Testis (tissue), 5 donors: ENCODE measurements at places on chromosomes 6 and 20. TPM values are rescaled to one million over a fixed set of nuclear protein-coding genes. Genes with fewer than 3 reads are reported as not detected.

DNA sequence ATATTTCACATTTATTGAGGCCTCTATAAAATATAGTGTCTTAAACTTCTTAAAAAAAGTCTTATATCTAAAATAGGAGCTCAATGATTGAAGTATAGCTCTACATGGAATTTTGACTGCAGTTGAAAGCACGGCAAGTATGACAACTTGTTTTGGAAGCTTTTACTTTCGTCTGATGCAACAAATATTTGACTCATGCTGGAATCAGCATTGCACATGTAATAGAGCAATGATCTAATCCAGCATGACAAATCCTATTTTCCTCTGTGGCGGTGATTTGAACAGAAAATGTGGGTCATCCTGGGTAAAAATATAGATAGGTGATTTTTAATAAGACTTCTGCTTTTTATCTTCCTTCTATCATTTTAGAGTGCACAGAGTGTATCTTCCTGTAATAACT is 111.6 kb downstream of the TINAG start:
- H3K4me1 ChIP-seq, result no peaks in the 10 kb centered on the region
- H3K27me3 ChIP-seq, result no peaks in the 10 kb centered on the region
- no peak overlapping the region for H3K27ac ChIP-seq
- DNase-seq, result no peak
- H3K36me3 ChIP-seq, result no peaks in the 10 kb centered on the region
- H3K4me3 ChIP-seq, result no peak overlapping the region

GRCh38 chr6:11414176-11414963 is 123.2 kb upstream of the TMEM170B start:
- H3K36me3 ChIP-seq, result no peaks in the 10 kb centered on the region
- DNase-seq, result no peak
- peaks cover 4% of the 10 kb centered on the region for H3K4me1 ChIP-seq
- no peak overlapping the region for H3K27ac ChIP-seq

GRCh38 chr6:66865771-66866170 is 1158.7 kb upstream of the EYS start:
- H3K27ac ChIP-seq, result no peak overlapping the region
- H3K4me3 ChIP-seq, result no peak overlapping the region
- no peaks in the 10 kb centered on the region for H3K4me1 ChIP-seq
- H3K36me3 ChIP-seq, result no peaks in the 10 kb centered on the region

DNA sequence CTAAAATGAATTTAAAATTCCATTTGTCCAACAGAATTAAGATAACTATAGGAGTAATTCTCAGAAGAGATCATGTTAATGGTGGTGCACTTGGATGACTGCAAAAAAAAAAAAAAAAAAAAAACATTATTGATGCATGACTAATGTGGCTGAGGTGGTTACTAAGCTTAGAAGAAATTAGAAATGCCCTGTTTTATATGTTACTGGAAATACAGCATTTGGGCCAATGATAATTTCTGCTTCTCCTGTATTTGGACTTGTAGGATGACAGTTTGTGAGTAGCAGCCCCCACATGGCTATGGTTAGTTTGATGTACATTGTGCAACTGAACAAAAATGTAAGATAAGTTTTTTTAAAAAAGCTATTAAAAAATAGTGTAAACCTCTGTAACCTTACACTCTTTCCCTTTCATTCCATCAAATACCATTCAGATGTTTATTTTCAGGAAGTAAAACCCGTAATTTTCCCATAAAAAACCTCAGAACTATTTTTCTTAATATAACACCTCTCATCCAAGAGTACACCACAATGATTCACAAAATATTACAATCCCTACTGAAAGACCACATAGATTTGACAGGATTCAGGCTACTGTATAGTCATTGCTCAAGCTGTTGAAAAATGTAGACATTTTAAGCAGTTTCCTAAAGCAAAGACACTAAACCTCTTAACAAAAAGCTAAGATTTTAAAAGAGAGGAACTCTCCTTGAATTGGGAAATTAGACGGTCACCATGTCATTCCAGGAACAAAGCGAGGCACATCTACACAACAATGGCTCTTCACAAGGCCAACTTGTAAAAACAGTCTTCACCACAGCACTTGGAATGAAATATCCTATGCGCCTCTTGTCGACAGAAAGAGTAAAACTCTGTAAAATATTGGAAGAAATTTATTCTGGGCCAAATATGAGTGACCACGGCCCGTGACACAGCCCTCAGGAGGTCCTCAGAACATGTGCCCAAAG is 83.0 kb downstream of the WDR27 start:
- no peak overlapping the region for H3K27ac ChIP-seq
- DNase-seq, result no peak
- no peaks in the 10 kb centered on the region for H3K27me3 ChIP-seq
- H3K36me3 ChIP-seq, result no peaks in the 10 kb centered on the region
- no peak overlapping the region for H3K4me3 ChIP-seq

- no peaks in the 10 kb centered on the region for H3K36me3 ChIP-seq
- no peaks in the 10 kb centered on the region for H3K4me1 ChIP-seq
- no peak overlapping the region for H3K4me3 ChIP-seq
- no peak for DNase-seq
- no peak overlapping the region for H3K27ac ChIP-seq
These were observed 15.3 kb upstream of the HECA start for GRCh38 chr6:139119552-139119951.

DNA sequence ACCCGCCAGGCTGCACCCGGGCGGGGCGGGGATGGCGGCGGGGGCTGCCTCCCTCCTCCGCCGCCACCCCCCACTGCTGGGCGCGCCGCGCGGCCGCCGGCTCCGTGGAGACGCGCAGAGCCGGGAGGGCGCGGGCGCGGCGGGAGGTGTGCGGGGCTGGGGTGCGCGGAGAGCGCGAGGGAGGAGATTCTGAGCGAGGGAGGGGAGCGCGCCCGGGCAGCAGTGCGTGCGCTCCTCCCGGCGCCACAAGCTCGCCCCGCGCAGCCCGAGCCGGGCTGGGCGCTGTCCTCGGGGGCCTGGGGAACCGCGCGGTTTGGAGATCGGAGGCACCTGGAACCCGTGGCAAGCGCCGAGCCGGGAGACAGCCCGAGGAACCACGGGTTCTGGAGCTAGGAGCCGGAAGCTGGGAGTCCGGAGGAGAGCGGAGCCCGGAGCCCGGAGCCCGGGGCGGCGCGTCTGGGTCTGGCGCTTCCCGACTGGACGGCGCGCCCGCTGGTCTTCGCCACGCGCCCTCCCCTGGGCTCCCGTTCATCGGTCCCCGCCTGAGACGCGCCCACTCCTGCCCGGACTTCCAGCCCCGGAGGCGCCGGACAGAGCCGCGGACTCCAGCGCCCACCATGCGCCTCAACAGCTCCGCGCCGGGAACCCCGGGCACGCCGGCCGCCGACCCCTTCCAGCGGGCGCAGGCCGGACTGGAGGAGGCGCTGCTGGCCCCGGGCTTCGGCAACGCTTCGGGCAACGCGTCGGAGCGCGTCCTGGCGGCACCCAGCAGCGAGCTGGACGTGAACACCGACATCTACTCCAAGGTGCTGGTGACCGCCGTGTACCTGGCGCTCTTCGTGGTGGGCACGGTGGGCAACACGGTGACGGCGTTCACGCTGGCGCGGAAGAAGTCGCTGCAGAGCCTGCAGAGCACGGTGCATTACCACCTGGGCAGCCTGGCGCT is at the start of gene NTSR1:
NTSR1 (plus strand) TSS at position 246 of the 946 bp plus-strand sequence; CDS start at position 618, 372 bp downstream.
- H3K27ac ChIP-seq, result no peak within 1 kb of the TSS
- no peaks in the 10 kb centered on the region for H3K27me3 ChIP-seq
- H3K4me3 ChIP-seq, result peak within 1 kb of the TSS; percentile 18
- no peaks in the 10 kb centered on the region for H3K36me3 ChIP-seq
- no peaks in the 10 kb centered on the region for H3K4me1 ChIP-seq

GRCh38 chr20:51624157-51624731 is 81.7 kb upstream of the NFATC2 start:
- no peak overlapping the region for H3K27ac ChIP-seq
- H3K27me3 ChIP-seq, result no peaks in the 10 kb centered on the region
- peak; percentile 61 for DNase-seq
- H3K4me1 ChIP-seq, result no peaks in the 10 kb centered on the region
- H3K4me3 ChIP-seq, result no peak overlapping the region
- no peaks in the 10 kb centered on the region for H3K36me3 ChIP-seq

GRCh38 chr6:110331816-110332215 is 26.3 kb downstream of the METTL24 start:
- no peaks in the 10 kb centered on the region for H3K36me3 ChIP-seq
- no peaks in the 10 kb centered on the region for H3K27me3 ChIP-seq
- H3K4me3 ChIP-seq, result no peak overlapping the region
- no peak for DNase-seq

DNA sequence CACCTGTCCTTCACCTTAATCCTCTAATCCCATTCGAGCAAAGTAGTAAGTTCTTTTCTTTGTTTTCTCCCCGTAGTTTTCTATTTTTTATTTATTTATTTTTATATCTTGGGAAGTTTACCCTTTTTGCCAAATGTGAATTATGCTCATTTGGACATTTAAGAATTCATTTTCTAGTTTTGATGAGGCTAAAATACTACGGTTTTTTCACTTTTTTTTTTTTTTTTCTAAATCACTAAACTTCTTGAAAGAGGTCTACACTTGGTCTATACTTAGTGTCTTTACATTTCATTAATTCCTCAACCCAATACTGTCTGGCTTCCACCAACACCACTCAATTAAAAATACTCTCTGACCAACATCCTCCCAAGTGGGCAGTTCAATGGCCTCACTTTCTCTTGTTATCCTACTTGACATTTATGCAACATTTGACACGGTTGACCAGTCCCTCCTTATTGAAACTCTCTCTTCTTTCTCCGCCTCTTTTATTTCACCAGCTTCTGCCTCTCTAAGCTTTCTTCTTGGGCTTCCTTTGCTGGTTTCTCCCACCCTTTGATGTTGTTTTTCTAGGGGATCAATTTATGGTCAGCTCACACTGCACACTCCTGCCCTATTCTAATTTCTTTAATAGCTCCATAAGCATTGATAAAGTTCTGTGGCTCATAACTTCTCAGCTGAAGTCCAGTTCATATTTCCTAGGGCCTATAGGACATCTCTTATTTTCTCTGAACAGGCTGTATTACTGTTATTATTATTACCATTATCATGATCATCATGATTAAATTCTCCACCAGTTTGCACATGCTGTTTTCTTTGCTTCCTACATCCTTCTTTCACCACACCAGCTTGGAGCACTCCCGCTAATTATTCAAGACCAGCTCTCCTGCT is 72.6 kb upstream of the CITED2 start:
- H3K36me3 ChIP-seq, result no peaks in the 10 kb centered on the region
- no peak overlapping the region for H3K27ac ChIP-seq
- DNase-seq, result no peak
- no peaks in the 10 kb centered on the region for H3K27me3 ChIP-seq

GRCh38 chr20:25399037-25399430 is 8.4 kb upstream of the ABHD12 start:
- no peaks in the 10 kb centered on the region for H3K27me3 ChIP-seq
- no peaks in the 10 kb centered on the region for H3K36me3 ChIP-seq
- DNase-seq, result peak; percentile 50

- no peaks in the 10 kb centered on the region for H3K27me3 ChIP-seq
- peak overlapping the region; percentile 43 for H3K4me3 ChIP-seq
- H3K27ac ChIP-seq, result no peak overlapping the region
- no peaks in the 10 kb centered on the region for H3K4me1 ChIP-seq
- no peaks in the 10 kb centered on the region for H3K36me3 ChIP-seq
- no peak for DNase-seq
These were observed 27.6 kb downstream of the ZNF311 start for GRCh38 chr6:28977341-28978132.

DNA sequence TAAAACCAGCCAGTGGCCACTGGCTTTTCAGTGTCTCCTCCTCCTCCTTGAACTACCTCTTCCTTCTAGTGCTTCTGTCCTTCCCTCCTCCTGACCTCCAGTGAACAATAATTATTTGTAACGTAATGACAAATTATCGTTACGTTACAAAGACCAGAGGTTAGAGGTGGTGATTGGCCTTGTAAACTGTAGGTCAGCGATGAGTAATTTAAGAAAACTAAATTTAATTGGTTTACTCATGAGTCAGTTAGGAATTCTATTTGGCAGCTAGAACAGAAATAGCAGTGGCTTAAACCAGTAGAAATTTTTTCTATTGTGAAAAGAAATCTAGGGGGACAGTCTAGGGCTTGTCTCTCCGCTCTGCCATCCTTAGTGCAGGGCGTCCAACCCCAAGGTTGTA is 38.8 kb downstream of the PPARD start:
- no peak overlapping the region for H3K4me3 ChIP-seq
- H3K27me3 ChIP-seq, result no peaks in the 10 kb centered on the region
- no peak overlapping the region for H3K27ac ChIP-seq
- H3K4me1 ChIP-seq, result no peaks in the 10 kb centered on the region
- DNase-seq, result no peak

GRCh38 chr6:33723371-33724085 is 12.0 kb upstream of the UQCC2 start:
- H3K36me3 ChIP-seq, result no peaks in the 10 kb centered on the region
- H3K4me1 ChIP-seq, result no peaks in the 10 kb centered on the region
- H3K27ac ChIP-seq, result no peak overlapping the region
- no peak overlapping the region for H3K4me3 ChIP-seq

- no peaks in the 10 kb centered on the region for H3K36me3 ChIP-seq
- no peak for DNase-seq
These were observed 115.9 kb upstream of the BEND6 start for GRCh38 chr6:56838965-56839364.

DNA sequence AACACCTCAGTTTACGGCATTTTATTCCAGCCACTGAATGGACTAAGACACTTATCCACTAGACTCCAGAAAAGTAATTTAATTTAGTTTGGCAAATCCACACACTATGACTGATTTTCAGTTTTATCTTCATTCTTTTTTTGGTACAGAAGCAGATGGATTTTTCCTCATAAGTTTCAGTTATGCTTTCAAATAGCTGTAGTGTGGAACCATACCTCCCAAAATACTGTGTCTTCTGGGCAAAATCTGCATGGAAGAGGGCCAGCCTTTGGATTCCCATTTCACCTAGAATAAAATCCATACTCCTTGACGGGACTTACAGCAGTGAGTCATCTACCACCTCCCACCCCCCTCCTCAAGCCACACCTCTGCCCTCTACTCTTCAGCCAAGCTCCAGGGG is 43.0 kb downstream of the GSTA2 start:
- H3K4me3 ChIP-seq, result no peak overlapping the region
- no peak overlapping the region for H3K27ac ChIP-seq
- DNase-seq, result no peak
- no peaks in the 10 kb centered on the region for H3K36me3 ChIP-seq

GRCh38 chr20:63099456-63100173 is 92.9 kb upstream of the BHLHE23 start:
- DNase-seq, result peak; percentile 10
- H3K4me3 ChIP-seq, result no peak overlapping the region
- no peaks in the 10 kb centered on the region for H3K4me1 ChIP-seq
- H3K27ac ChIP-seq, result no peak overlapping the region

Gene BPIFA1
- total RNA-seq, result not detected

Gene CDK5RAP1
- total RNA-seq, result 30.8 TPM

Gene MMP24
- total RNA-seq, result 1.1 TPM

Gene GSTA2
- total RNA-seq, result 85.9 TPM

Gene FUT9
- 0.12 TPM for total RNA-seq

Gene TMEM244
- total RNA-seq, result not detected

Gene BIRC7
- total RNA-seq, result 0.25 TPM

Gene RAET1L
- not detected for total RNA-seq

Gene SLC25A27
- total RNA-seq, result 72.8 TPM
